ENCODE measurements at places on chromosomes 7 and 10. TPM values are rescaled to one million over a fixed set of nuclear protein-coding genes. Genes with fewer than 3 reads are reported as not detected.

Gene CYP2C9
- total RNA-seq, result not detected

- H3K27me3 ChIP-seq, result no peaks in the 10 kb centered on the region
- no peak overlapping the region for H3K4me3 ChIP-seq
- peak overlapping the region; percentile 86 for H3K27ac ChIP-seq
Observed at GRCh38 chr10:72001033-72001395, 36.8 kb downstream of the CHST3 start.

Gene CRHR2
- total RNA-seq, result not detected

DNA sequence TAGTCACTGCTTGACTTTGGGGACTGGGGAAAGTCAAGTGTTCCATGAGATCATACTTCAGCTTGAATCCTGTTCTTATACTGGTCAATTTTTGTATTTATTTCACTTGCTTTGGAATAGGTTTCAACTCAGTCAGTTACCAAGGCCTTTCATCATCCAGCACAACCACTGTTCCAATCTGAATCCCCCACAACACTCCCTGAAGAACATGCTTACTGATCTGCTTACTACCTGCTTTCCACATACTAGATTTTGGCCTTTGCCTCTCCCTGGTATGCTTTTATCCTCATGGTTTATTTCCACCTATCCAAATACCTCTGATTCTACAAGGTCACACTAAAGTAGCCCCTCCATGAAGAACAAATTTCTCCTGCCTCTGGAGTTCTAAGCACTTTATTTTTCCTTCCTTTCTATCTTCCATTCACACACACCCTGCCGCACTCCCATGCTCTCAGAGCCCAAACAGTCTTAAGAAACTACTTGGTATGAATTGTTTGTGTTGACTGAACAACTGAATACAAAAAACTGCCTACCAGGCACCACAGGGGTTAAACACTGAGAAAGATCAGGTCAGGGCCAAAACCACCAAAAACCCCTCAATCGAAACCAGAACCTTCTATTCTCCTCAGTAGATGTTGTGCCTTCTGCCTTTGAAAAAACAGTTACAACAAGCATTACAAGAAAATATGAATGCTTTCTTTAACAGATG, 178.1 kb downstream of the AVL9 start:
- no peak overlapping the region for H3K27ac ChIP-seq
- no peaks in the 10 kb centered on the region for H3K27me3 ChIP-seq
- no peaks in the 10 kb centered on the region for H3K36me3 ChIP-seq
- no peak for DNase-seq
- peaks cover 3% of the 10 kb centered on the region for H3K4me1 ChIP-seq
- no peak overlapping the region for H3K4me3 ChIP-seq

DNA sequence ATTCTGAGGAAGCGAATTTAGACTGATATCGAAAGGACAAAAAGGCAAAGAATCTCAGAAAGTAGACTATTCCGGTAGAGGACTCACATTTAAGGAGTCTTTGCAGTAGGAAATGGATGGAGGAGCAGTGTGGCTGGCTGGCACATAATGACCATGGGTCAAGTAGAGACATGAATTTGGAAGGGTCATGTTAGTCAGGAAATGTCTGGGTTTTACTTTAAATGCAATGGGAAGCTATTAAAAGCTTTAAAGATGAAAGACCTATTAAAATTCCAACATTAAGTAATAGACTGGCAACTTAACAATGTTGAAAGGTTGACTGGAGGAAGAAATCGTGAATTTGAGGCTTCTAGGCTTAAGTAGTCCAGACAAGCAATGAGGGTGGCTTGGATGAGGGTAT, 90.0 kb upstream of the SEMA3C start:
- H3K27me3 ChIP-seq, result no peaks in the 10 kb centered on the region
- H3K36me3 ChIP-seq, result no peaks in the 10 kb centered on the region
- H3K4me1 ChIP-seq, result no peaks in the 10 kb centered on the region
- H3K27ac ChIP-seq, result no peak overlapping the region

Gene CHAT
- total RNA-seq, result not detected

Gene TEX47
- not detected for total RNA-seq

Gene UNC5B
- total RNA-seq, result 1.2 TPM

- H3K4me3 ChIP-seq, result no peak overlapping the region
- no peak for DNase-seq
- H3K4me1 ChIP-seq, result no peaks in the 10 kb centered on the region
Observed at GRCh38 chr7:3697472-3697871, 396.4 kb downstream of the SDK1 start.

Gene NPTX2
- total RNA-seq, result 9.6 TPM

DNA sequence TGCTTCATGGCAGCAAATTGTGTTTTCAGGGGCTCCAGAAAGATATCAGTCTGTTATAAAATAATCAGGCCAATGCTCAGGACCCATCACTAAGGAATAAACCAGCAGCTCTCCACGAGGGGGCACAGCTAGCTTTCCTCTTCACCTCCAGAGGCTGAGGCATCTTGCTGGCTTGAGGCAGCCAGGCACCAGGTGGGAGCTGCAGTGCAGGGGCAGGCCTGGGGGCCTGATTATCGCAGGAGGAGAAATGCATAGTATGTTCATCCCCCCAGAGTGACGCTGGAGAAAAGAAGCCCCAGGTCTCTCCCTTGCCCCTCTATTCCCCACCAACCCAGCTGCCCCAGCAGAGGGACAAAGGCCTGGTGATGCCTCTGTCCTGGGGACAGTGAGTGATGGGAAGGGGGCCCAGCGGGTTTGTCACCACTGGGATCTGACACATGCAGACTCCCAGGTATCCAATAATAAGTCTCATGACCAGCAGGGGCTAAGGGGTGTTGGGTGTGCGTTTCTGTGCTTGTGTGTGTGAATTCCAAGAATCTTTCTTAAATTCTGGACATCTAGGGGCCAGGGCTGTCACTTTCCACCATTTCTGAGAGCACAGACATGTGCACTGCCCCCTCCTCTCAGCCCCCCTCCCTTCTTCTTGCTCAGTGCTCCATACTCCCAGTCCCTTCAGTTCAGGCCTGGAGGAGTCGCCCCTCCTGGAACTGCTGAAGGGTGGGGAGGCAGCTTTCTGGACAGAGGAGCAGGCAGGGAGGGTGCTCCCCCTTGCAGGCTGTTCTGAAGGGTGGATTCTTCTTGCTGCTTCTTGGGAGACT, 128.1 kb upstream of the FAM20C start:
- H3K36me3 ChIP-seq, result no peaks in the 10 kb centered on the region
- no peaks in the 10 kb centered on the region for H3K27me3 ChIP-seq
- H3K4me3 ChIP-seq, result no peak overlapping the region
- peaks cover 3% of the 10 kb centered on the region for H3K4me1 ChIP-seq
- no peak overlapping the region for H3K27ac ChIP-seq

Gene PON3
- total RNA-seq, result 0.61 TPM

DNA sequence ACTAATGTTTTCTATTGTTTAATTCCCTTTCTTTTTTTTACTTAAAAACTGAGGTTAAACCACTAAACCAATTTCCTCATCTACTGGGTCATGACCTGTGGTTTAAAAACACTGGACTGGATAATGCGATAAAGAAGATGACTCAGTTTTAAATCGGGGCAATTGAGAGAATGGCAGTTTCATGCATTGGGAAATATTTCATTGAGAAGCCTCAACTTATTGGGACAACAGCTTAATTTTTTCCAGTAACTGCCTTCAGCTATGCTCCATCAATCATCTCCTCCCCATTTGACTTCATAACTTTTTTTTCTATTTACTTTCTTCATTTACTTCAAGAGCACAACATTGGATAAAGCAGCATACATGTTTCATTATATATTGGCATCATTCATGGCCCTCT, 61.8 kb upstream of the MET start:
- no peak overlapping the region for H3K4me3 ChIP-seq
- H3K36me3 ChIP-seq, result no peaks in the 10 kb centered on the region
- no peaks in the 10 kb centered on the region for H3K4me1 ChIP-seq
- H3K27me3 ChIP-seq, result no peaks in the 10 kb centered on the region
- no peak for DNase-seq

GRCh38 chr7:30391806-30392205, 86.8 kb downstream of the NOD1 start:
- H3K27ac ChIP-seq, result no peak overlapping the region
- no peak for DNase-seq
- no peaks in the 10 kb centered on the region for H3K4me1 ChIP-seq

- H3K36me3 ChIP-seq, result no peaks in the 10 kb centered on the region
- H3K4me1 ChIP-seq, result peaks cover 19% of the 10 kb centered on the region
- H3K27me3 ChIP-seq, result no peaks in the 10 kb centered on the region
- no peak for DNase-seq
Observed at GRCh38 chr7:28038175-28038797, 142.3 kb downstream of the JAZF1 start.

- H3K27me3 ChIP-seq, result peaks cover 49% of the 10 kb centered on the region
- H3K4me1 ChIP-seq, result no peaks in the 10 kb centered on the region
- no peak overlapping the region for H3K27ac ChIP-seq
- DNase-seq, result no peak
Observed at GRCh38 chr7:157028199-157028903, 17.9 kb upstream of the MNX1 start.

- H3K27ac ChIP-seq, result no peak overlapping the region
- no peak for DNase-seq
- H3K4me3 ChIP-seq, result no peak overlapping the region
- no peaks in the 10 kb centered on the region for H3K36me3 ChIP-seq
Observed at GRCh38 chr10:118734475-118734874, 20.3 kb downstream of the CACUL1 start.

Gene OPALIN
- not detected for total RNA-seq

Gene LRRC72
- not detected for total RNA-seq

DNA sequence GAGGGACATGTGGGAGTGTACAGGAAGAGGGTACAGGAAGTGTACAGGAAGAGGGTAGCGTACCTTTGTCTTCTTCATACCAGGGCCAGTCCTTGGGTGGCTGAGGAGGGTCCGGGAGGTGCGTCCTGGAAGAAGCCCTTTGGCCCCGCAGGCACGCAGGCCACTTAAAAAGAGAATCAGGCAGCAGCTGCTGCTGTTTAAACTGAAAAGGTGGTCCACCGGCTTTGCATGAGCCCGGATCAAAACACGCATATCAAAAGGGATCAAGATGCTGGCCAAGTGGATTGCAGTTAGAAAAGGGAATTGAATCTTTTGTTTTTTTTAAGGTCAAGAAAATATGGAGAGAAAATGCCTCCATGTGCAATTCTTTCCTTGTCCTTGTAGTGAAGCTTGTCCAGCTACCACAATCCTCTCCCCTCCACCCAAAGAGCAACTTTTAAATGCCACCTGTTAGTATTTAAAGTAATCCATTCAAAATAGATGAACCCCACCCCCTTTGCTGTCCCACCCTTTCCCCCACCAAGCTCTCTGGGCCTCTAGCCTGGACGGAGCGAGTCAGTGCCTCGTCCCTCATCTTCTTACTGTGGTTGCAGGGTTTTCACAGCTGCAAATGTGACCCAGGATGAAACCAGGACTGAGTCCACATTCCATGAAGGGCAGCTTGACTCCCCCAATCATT, 142.8 kb downstream of the GLCCI1 start:
- H3K4me1 ChIP-seq, result no peaks in the 10 kb centered on the region
- no peak overlapping the region for H3K27ac ChIP-seq
- H3K36me3 ChIP-seq, result no peaks in the 10 kb centered on the region

GRCh38 chr10:5284311-5285057, 80.3 kb upstream of the UCN3 start:
- no peak overlapping the region for H3K27ac ChIP-seq
- no peaks in the 10 kb centered on the region for H3K36me3 ChIP-seq
- H3K27me3 ChIP-seq, result no peaks in the 10 kb centered on the region
- no peak for DNase-seq

DNA sequence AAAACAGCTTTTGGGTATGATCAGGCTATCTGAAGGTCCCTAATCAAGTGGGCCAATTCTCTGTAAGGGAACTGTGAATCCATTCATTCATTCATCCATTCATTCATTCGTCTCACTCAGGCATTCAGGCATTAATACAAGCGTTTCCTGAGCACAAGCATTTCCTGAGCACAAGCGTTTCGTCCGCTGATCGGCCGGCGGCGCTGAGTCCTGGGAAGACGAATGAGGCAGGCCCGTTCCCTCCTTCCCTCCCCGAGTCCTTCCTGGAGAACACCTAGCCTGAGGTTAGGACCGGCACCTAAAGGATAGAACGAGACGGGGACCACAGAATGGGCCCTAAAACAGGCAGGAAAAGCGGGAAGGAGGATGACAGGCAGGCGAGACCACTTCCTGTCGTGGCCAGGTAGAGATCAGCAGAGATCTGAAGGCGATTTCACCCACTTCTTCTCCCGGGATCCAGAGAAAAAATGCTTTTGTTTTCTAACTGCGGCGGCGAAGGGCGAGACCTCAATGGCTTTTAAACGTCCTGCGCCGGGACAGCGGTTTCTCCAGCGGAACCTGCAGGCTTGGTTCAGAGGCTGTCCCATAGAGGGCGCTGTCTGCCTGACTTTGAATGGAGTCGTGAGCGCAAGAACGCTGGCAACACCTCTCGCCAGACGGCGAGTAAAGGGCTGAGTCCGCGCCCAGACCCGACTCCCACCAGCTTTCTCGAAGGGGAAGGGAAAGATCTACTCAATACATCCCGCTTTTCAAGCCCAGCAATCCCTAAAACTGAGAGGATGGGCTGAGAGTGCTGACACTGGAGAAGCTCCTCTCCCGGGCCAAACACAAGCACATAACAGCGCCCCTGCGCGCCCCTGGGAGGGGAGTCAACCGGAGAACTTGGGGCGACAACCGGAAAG, 2.9 kb upstream of the HMX3 start:
- peaks cover 26% of the 10 kb centered on the region for H3K4me1 ChIP-seq
- DNase-seq, result peak; percentile 39
- H3K4me3 ChIP-seq, result peak overlapping the region; percentile 29
- H3K27ac ChIP-seq, result no peak overlapping the region

DNA sequence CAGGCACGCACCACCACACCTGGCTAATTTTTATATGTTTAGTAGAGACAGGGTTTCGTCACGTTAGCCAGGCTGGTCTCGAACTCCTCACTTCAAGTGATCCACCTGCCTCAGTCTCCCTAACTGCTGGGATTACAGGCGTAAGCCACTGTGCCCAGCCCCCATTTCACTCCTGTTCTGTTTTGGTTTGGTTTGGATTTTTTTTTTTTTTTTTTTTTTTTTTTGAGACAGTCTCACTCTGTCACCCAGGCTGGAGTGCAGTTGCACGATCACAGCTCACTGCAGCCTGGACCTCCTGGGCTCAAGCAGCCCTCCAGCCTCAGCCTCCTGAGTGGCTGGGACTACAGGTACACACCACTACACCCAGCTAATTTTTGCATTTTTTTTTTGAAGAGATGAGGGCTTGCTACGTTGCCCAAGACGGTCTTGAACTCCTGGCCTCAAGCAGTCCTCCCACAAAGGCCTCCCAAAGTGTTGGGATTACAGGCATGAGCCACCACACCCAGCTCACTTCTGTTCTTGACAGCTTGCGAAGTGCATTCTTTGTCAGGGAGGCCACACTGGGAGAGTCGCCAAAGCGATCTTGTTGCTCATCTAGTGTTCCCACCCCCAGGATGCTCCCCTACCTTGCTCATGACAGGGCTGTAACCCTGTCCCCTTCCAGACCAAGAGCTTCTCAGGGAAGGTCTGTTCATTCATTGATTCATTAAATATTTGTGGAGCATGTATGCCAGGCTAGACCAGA, 229.1 kb downstream of the CUX1 start:
- H3K27ac ChIP-seq, result no peak overlapping the region
- no peak for DNase-seq
- no peak overlapping the region for H3K4me3 ChIP-seq
- no peaks in the 10 kb centered on the region for H3K27me3 ChIP-seq
- H3K4me1 ChIP-seq, result peaks cover 20% of the 10 kb centered on the region

Gene ASZ1
- total RNA-seq, result not detected

GRCh38 chr10:122461367-122461728, at the start of gene HTRA1:
Gene HTRA1, plus strand, starts transcription at chr10:122461553. Its CDS starts 100 bp downstream, at chr10:122461653.
- H3K27ac ChIP-seq, result peak within 1 kb of the TSS; percentile 70
- peaks cover 21% of the 10 kb centered on the region for H3K4me1 ChIP-seq
- no peaks in the 10 kb centered on the region for H3K36me3 ChIP-seq
- DNase-seq, result peak; percentile 41
- H3K27me3 ChIP-seq, result no peaks in the 10 kb centered on the region
- H3K4me3 ChIP-seq, result peak within 1 kb of the TSS; percentile 74

All from gastrocnemius medialis (tissue), 4 donors.